H7 (cell line): ENCODE measurements at places on chromosomes 1 and 21. TPM values are rescaled to one million over a fixed set of nuclear protein-coding genes. Genes with fewer than 3 reads are reported as not detected.
A peak's percentile ranks its signal among the peaks of the same experiment; 100 is the strongest.

The OR2T2 gene
- total RNA-seq = not detected in 2 replicates

The HLX gene
- total RNA-seq = 0.21 TPM in 1 of 2 replicates, not detected in the other

The MROH9 gene
- total RNA-seq = not detected in 2 replicates

The VSIG8 gene
- total RNA-seq = not detected in 2 replicates

The C1orf167 gene
- total RNA-seq = 0.28 and 1.5 TPM in 2 replicates

The ZNF670 gene
- 16.4 and 28.7 TPM in 2 replicates for total RNA-seq

The SYNC gene
- 0.07 and 0.45 TPM in 2 replicates for total RNA-seq

The CSF1 gene
- total RNA-seq = 5.5 and 6.9 TPM in 2 replicates

The NBPF6 gene
- total RNA-seq = not detected in 2 replicates

The FAM72D gene
- 13.6 and 22.8 TPM in 2 replicates for total RNA-seq

- DNase-seq = peak; percentile 37
Observed at GRCh38 chr1:1082239-1082775, 8.2 kb upstream of the RNF223 start.

- DNase-seq = no peak
Observed at GRCh38 chr1:20207546-20207945, 21.2 kb upstream of the PLA2G2C start.

GRCh38 chr1:114728553-114728952 is 12.0 kb upstream of the NRAS start:
- no peak for DNase-seq

- DNase-seq = peak; percentile 88
Observed at GRCh38 chr1:144551543-144552424, 40.9 kb upstream of the PPIAL4F start.

GRCh38 chr1:6414443-6414844 is 5.3 kb downstream of the HES2 start:
- DNase-seq = peak; percentile 92

DNA sequence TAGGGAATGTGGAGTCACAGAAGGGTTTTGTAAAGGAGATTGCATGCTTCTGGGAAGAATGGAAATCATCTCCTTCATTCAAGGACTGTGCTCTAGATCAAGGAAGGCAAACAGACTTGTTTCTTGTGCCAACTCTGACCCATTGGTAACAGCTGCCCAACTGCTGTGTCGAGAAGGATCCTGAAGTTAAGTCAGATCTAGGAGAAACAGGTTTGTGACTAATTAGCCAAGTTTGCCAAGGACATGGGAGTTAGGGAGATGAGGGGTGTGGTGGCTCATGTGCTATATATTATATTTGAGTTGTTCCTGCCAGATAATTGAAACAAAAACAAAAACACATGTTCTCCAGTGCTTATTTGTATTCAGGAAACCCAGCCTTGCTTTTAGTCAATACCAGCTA is 251.2 kb upstream of the USP24 start:
- DNase-seq = no peak

DNA sequence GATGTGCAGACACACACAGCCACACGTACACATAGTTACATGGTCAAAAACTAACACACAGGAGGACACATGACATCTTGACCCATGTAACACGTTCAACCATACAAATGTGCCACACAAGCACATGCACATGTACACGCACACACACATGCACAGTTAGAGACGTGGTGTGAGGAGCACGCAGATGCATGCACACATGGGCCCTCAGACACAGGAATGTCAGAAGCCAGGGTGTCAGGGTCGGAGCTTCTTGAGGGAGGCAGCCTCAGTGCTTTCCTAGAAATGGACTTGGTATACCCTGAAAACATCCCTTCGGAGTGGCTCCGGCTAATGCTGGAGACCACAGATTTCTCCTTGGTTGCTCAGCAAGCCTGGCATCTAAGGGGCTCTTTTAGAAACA is 114.3 kb downstream of the DMRTB1 start:
- no peak for DNase-seq

DNA sequence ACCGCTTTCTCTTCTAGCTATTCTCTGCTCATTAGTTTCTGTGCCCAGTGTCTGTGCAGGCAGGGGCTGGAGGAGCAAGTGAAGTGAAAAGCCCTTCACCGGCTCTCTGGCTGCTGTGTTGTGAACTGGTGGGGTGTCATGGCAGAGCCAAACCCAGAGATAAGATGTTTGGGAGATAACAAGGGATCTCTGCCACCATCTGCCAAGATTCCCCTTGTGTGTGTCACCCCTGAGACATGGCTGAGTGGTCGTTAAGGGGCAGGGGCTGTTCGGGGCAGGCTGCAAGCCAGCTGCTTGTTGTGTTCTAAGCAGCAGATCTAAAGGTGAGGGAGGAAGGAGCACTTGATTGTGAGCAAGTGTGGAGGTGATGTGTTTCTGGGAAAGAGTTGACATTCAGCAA is 24.5 kb downstream of the CNIH3 start:
- DNase-seq = no peak

GRCh38 chr1:59218521-59219236 is 78.2 kb upstream of the FGGY start:
- DNase-seq = no peak

GRCh38 chr1:147124266-147124665 is 48.0 kb downstream of the PRKAB2 start:
- peak; percentile 6 for DNase-seq

DNA sequence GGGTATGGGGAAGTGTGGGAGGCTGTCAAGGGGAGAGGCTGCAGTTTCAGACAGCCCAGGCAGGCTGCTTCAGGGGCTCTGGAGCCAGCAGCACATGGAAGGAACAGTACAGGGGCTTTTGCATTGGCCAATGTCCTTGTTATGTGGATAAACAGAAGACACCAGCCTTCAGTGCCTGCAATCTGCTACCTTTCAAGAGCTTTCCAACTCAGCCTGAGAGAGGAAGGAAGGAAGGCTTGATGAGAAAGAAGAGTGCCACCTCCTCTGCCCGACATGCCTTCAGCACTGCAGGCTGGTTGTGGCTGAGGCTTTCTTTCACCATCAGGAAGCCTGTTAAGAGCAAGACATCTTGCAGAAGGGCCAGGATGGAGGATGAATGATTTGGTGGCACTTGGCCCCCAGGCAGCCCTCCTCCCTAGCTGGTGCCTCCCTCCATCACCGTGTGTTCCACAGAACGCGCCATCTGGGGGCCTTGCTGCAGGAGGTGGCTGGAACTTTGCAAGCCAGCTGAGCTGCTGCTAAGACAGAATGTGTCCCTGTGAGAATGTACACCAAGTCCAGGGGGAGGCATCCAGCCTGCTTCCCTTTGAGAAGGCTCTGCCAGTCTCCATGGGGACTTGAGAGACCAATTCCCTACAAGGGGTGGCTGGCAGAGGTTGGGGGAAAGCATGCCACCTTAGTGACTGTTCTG is 372.4 kb upstream of the PROX1 start:
- DNase-seq = no peak

- DNase-seq = peak; percentile 29
Observed at GRCh38 chr1:29341936-29342335, 105.6 kb downstream of the PTPRU start.

GRCh38 chr1:168553680-168554553 is 10.1 kb upstream of the XCL2 start:
- no peak for DNase-seq

DNA sequence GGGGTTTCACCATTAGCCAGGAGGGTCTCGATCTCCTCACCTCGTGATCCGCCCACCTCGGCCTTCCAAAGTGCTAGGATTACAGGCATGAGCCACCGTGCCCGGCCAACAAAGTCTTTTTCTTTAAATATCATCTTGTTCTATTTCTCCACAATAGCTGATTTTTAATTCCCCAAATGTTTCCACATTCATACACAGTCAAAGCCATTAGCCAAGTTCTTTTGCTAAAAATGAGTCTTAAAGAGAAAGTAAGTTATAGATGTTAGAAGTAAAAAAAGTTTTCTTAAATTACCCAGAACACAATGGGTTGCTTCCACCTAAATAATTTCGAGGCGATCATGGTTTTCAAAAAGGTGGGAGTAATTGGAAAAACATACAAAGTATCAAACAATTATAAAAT is 30.6 kb downstream of the C2CD2 start:
- no peak for DNase-seq

DNA sequence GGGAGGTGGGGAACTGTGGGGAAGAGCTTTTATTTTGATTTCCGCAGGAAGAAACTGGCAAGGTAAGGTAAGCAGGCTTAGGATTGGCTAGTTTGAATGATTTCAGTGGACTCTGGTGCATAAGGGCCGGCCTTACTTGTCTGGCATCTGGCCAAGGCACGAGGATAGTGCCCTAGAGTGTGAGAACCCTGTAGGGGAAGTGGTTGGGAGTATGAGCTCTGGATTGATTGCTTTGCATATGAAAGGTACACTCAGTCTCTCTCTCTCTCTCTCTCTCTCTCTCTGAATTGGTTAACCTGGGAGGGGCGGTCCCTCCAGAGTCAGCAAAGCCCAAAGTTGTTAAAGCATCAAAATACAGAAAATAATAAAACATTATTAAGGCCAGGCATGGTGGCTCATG is 463.0 kb downstream of the SIPA1L2 start:
- DNase-seq = peak; percentile 51

GRCh38 chr1:38026592-38027200 is 14.2 kb downstream of the UTP11 start:
- DNase-seq = peak; percentile 85

DNA sequence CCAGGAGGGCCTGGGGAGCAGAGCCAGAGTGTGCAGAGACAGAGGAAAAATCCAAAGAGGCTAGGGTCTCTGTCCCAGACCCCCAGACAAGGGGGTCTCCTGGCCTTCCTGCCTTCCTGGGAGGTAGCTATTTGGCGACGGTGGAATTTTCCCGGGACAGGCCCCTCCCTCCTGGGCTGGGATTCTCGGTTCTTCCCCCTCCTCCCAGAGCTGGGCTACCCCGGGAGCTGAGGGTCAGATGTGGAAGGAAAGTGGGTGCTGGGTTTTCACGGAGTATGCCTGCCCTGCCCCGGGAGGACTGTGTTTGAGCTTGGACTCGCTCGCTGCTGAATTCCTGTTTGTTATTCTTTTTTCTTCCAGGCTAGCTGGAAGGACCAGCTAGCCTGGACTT is 759 bp downstream of the AMPD2 start:
- peak; percentile 85 for DNase-seq

DNA sequence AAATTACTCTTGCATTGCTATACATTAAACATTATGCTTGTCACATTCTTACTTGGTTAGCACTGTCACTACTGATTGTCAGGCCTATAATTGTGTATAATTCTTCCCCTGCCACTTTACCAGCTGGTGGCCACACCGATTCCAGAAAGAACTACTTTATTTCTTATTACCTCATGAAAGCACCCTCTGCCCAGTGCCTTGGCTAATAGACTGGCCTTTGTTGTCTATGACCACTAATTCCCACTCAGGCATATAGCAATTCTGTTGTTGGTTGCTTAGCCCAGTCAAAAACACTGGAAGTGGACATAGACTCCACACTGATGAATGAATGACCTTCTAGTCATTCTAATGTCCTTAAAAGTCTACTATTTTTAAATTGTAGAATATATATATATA is 35.6 kb downstream of the MRPL39 start:
- no peak for DNase-seq

DNA sequence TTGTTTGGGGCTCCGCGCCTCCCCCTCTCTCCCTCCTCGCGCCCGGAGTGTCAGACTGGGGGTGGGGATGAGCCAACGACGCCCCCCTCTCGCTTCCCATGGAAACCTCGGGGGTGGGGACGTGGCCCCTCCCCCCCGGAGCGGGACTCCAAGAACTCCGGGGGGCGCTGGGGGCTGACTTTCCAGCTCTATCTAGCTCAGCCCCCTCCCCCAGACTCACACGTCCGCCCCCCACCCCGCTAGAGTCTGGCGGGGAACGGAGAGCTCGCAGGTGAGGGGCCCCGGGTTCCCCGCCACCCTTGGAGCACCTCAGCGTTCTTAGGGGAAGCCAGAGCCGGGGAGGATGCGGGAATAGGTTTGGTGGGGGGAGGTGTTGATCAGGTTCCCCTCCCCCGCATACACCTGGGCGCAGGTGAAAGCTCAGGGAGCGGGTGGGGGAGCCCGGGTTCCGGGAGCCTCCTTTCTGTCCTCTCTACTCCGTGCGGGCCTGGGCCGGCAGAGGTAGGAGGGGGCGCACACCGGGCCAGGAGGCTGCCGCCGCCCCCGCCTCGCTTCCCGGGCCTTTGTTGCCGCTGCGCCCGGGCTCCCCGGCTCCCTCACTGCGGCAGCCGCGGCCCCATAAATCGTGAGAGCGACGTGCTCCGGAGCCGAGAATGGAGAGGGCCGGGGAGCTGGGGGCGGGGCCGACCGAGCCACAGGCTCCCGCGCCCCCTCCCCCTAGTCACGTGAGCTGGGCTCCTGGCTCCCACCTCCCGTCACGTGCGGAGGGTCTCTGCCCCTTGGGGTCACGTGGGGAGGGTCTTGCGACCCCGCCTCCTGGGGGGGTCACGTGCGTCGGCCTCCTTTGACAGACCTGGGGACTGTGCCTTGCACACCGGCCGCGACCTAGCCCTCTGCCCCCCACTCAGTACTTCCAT is 1.9 kb downstream of the EFNA3 start:
- peak; percentile 98 for DNase-seq

GRCh38 chr21:36964398-36964797 is 2.1 kb downstream of the HLCS start:
- DNase-seq = no peak

- no peak for DNase-seq
Observed at GRCh38 chr1:15916916-15917315, 59.0 kb downstream of the ZBTB17 start.

DNA sequence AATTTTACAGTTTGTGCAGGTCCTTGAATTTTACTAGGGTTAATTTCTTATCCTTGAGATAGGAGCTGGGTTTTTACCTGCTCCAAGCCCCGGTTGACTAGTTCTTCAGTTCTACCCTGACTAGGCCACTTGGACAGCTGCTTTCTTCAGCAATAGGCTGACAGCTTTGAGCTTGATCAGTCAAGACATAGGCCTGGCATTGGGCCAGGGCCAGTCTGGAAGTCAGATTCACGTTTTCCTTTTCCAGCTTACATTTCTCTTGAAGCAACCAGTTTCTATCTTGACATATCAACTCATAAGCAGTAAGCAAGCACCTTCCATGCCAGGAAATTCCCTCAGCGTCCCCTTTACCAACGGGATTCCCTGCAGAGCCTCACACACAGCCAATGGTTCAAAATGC is 63.7 kb upstream of the AJAP1 start:
- DNase-seq = no peak

GRCh38 chr1:3945916-3946840 is 46.1 kb upstream of the C1orf174 start:
- no peak for DNase-seq

GRCh38 chr1:116020668-116021272 is 44.5 kb downstream of the SLC22A15 start:
- peak; percentile 74 for DNase-seq

DNA sequence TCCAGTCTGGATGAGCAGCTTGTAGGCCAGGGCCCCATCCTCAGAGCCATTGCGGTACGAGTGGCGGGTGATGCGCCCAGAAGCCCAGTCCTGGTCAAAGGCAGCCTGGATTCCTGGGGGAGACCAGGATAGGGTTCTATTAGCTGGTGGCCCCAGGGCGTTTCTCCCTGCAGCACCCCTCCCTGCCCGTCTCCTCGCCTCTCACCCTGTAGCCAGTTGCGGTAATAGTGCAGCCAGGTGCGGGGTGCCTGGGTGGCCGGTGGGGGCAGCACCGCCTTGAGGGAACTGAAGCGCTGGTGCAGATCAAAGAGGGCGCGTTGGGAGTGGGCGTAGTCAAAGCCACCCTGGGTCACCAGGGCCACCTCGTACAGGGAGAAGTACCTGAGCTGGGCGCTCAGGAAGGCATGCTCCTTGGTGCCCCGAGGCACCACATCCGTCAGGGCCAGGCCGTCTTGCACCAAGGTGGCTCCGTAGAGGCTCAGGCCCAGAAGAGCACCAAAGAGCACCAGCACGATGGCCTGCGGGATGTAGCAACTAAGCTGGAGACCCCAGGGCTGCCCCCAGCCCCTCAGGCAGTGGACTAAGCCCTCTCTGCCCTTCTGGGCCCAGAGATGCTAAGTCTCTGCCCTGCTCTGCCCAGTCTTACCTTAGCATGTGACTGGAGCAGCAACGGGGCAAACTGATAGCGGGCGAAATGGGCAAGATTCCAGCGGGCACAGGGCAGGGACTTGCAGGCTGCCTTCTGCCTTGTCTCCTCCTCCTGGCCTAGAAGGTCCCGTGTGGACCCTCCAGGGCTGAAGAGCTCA is 15.7 kb downstream of the PTCH2 start:
- peak; percentile 88 for DNase-seq
